ENCODE measurements at places on chromosomes 3 and 15.

- no peak for DNase-seq
Observed at GRCh38 chr15:80052597-80053304, 6.7 kb upstream of the ZFAND6 start.

GRCh38 chr3:168707900-168708299, 612.2 kb upstream of the GOLIM4 start:
- DNase-seq, result no peak

DNA sequence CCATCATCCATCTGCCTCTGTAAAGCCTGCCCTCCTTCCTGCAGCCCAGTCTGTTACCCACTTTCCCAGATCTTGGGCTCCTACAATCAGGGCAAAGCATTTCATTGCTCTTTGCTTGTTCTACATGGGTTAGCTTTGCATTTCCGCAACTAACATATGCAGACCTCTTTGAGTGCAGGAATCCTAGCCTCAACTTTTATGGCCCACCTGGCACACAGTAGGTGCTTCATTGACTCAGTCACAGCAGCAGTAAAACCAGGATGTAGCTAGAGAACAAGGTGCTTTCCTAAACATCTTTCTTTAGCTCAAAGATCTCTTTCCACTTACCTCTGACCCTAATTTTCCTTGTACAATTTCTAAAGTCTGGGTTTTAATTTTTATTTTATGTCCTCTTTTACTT, 3.5 kb downstream of the CD80 start:
- DNase-seq, result no peak

DNA sequence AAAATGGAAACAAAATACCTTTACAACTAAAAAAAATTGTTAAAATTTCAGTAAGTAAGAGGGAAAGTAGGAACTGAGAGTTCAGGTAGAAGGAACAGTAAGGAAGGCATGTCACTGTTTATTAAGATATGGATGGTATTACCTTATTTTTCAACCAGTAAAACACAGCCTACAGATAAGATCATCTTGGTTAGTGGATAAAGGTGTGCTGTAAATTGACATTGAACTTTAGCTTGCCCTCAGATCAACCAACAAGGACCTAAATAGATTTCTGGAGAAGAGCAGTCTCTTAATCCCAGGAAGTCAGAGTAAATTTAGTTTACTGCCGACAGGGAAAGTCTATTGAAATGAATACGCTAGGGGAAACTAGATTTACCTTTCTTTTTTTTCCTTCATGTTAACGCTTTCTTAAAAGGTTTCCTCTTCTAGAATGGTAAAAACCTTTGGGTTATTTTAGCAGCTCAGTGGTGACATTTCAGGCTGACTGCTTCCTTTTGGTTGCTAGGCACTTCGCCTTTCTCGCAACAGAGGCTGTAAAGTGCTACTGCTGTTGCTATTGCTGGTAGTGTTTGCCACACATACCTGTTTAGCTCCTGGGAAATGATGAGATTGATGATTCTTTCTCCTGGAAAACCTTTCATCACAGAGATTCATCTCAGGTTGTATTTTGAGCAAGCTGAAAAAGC, 12.9 kb downstream of the DZIP3 start:
- peak; percentile 22 for DNase-seq

- DNase-seq, result no peak
Observed at GRCh38 chr15:97972366-97972765, 11.9 kb downstream of the ARRDC4 start.

DNA sequence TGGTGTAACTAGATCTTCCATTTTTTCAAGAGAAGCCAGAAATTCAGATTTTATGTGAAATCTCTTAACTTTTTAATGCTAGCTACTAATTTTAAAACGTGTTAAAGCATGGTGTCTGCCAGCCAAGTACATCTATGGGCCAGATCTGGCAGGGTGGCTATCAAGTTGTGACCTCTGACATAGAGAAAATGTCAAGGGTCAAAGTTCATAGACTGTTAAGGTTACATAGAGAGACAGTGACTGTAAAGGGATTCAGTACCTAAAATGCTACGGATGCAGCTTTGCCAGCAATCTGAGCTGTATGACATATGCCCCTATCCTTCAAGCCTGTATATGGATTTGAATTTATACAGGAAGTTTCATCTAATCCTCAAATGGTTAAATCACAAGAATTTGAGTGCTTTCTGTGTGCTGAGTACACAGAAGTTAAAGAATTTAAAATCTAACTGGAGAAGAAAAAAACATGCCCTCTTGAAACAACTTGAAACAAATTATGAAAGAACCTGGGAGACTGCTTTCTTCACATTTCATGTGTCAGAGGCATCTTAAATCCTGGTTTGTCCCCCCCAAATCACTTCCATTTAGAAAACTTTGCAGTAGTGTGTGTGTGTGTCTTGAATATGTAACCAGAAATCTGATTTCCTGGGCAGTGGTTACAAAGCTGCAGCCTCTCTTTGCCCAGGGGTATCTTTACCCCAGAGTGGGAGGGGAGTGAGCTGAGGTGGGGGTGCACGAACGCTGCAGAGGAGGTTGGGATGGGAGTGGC, 895 bp upstream of the ARHGAP31 start:
- DNase-seq, result no peak

- DNase-seq, result no peak
Observed at GRCh38 chr15:96860741-96861140, 530.2 kb downstream of the NR2F2 start.

- DNase-seq, result no peak
Observed at GRCh38 chr15:80918196-80918783, 71.3 kb downstream of the MESD start.

GRCh38 chr3:138696666-138697370, 88.2 kb downstream of the FAIM start:
- DNase-seq, result no peak

DNA sequence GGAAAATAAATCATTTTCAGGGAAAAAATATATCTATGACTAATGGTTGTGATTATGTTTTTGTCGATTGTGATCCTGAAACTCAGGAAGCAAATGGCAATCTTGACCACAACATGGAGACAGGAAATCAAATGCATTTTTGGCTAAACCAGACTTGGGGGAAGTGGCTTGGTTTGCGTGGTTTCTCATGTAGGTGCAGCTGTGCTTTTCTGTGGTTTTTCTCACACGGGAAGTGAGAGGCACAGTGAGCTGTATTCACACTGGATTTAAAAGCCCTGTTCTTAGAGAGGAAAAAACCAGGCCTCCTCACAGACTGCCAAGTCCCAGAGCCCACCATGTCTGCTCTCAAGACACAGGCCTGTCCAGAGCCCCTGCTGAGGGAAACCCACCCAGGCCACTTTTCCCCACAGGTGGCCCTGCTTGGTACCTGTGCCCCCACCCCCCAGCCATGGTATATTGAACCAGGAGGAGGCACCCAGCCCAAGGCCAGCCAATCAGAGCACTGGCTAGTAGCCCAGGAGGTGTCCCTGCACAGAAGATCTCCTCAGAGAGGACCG, 46.1 kb downstream of the BTD start:
- DNase-seq, result peak; percentile 36

GRCh38 chr3:127157171-127157828, 35.6 kb upstream of the PRR23E start:
- DNase-seq, result no peak

DNA sequence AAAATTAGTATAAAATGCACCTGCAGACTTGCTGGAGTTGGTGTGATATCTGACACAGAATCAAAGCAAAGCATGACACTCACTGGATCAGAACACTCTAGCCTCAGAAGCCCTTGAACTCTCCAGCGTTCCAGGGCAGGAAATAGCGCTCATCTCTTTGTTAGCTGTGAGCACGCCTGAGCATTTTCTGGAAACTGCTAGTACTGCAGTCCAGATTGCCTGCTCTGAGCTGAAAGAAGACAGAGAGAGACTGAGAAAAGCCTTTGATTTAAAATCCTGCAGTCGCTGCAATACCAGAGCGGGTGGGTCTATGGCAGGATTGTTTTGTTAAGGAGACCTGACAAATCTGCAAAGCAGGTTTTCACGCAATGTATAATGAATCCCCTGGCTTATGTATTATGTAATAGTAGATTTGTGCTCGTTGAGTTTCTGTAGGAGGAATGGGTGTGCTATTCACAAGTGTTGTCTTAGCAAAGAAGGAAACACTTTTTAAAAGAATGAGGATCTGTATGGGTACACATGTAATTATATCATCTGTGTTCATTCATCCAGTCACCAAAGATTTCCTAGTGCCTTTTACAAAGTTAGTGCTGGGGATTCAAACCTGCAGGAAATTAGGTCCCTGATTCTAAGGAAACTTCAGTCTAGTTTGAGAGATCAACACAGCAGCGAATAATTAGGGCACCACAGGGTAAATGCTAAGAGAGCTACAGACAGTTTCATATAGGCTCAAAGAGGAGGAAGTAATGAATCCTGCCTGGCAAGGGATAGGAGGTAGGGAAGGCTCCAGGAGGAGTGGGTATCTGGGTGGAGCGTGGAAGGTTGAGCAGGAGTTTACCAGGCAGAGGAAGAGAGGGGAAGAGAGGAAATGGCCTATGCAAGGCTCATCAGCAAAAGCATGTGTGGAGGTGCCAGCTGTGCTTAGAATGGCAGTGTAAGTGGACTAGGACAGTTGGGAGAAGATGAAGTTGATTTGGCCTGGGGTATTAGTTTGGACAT, 26.1 kb upstream of the MGLL start:
- no peak for DNase-seq

GRCh38 chr3:128999102-128999501, 2.0 kb upstream of the EFCC1 start:
- no peak for DNase-seq

DNA sequence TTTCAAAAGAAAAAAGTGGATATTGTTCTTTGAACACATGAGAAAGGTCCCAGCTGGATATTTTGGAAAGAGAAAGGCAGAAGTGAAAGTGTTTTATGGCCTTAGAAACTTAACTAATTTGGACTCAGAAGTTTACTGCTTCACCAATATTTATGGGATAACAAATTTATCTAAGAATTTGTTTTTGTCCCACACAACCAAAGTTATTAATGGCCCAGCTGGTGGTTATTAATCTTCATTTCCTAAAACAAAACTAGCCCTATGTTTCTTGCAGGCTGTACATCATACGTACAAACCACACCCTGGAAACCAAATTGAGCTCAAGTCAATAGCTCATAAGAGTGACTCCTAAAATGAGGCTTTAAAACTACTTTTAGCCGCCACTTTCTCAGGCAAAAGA, 372.9 kb upstream of the LMCD1 start:
- DNase-seq, result no peak

- DNase-seq, result no peak
Observed at GRCh38 chr3:127692501-127693335, 20.0 kb downstream of the ABTB1 start.

DNA sequence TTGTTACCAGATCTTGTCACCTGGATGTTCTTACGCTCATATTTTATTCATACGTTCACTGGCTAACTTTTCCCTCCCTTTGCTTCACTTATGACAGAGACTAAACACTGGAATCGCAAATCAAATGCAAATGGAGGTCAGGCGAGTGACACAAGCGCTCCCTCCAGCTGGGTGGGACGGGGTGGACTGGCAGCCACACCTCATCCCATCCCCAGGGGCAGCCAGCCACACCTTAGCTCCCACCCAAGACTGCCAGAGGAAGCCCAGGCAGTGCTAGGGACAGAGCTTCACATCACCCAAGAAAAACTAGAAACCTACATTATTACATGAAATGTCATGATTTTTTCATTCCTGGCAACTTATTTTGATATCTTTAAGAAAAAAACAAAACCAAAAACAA, 366.2 kb downstream of the ERC2 start:
- DNase-seq, result no peak

GRCh38 chr3:118817748-118818165, 216.9 kb downstream of the IGSF11 start:
- DNase-seq, result peak; percentile 24

DNA sequence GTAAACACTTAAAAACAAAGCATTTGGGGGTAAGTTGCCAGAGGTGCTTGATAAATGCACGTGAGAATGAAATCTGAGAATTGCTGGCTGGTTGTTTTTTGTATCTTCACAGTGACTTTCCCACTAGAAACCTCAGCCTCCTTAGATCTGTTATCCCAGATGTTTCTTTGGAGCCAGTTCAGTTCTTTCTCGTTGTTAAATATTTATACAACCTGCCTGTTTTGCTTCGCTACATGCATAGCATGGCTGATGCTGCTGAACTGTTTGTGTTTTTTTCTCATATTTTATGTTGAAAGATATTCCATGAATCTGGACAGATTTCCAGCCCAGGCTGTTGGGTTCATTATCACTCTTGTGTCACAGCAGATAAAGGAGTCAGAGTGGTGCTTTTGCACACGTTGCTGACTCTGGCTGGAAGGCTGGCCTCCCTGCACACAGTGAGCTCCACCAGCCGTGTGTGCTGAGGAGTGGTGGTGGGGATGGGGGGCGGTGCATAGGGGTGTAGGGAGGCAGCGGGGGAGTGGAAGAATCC, 80.2 kb downstream of the ARNT2 start:
- DNase-seq, result no peak

DNA sequence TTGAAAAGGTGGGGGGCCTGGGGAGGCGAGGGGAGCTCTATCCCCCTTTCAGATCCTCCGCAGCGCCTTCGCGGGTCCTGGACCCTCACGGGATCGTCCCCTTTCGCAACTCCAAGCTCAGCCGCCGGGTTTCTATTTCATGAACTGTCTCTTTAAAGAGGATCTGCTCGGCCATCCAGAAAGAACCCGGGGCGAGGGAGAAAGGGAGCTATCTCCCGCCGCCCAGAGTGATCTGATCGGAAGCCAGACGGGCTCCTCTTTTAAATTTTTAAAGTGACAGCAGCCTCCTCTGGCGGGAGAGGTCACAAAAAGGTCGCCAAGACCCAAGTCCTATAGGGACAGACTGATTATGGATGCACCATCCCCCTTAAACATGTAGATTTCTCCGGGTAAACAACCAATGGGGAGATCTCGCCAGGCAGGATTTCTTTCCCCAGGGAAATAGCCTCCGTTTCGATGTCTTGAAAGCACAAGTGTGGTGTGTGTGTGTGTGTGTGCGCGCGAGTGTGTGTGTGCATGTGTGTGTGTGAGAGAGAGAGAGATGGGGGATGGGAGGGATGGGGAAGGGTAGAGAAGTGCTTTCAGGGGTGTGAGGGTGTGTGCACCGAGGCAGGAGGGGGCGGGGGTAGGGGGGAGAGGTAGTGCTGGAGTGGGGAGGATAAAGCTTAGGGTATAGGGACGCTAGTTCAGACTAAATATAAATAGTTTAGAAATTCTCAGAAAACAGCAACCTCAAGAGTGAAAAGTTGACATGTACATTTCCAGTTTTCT, 516.1 kb downstream of the MECOM start:
- no peak for DNase-seq

- no peak for DNase-seq
Observed at GRCh38 chr3:174318181-174318580, 541.0 kb upstream of the NAALADL2 start.

DNA sequence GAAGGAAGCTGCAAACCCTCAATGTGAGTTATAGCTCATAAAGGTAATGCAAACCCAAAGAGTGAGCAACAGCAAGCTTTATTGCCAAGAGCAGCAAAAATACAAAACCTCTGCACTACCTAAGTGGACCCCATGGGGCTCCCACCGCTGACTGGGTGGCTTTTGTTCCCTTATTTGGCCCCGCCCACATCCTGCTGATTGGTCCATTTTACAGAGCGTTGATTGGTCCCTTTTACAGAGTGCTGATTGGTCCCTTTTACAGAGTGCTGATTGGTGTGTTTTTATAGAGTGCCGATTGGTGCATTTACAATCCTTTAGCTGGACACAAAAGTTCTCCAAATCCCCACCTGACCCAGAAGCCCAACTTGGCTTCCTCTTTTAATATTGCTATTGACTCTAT, 154.5 kb upstream of the NSMCE3 start:
- DNase-seq, result no peak

GRCh38 chr3:184993394-184993793, 159.5 kb downstream of the C3orf70 start:
- DNase-seq, result no peak
